ENCODE measurements at places on chromosomes 12 and 14. TPM values are rescaled to one million over a fixed set of nuclear protein-coding genes. Genes with fewer than 3 reads are reported as not detected.

- DNase-seq, result no peak
- H3K4me3 ChIP-seq, result no peak overlapping the region
- H3K4me1 ChIP-seq, result no peaks in the 10 kb centered on the region
- no peak overlapping the region for H3K27ac ChIP-seq
- H3K27me3 ChIP-seq, result peaks cover 7% of the 10 kb centered on the region
These were observed 236.0 kb downstream of the ETNK1 start for GRCh38 chr12:22860926-22861325.

GARIN6 gene
- not detected for total RNA-seq

OR4M1 gene
- total RNA-seq, result not detected

GRCh38 chr14:67998834-67999233 lies 179.3 kb downstream of the RAD51B start:
- H3K36me3 ChIP-seq, result peaks cover 2% of the 10 kb centered on the region
- no peak overlapping the region for H3K4me3 ChIP-seq
- H3K4me1 ChIP-seq, result no peaks in the 10 kb centered on the region
- no peaks in the 10 kb centered on the region for H3K27me3 ChIP-seq
- H3K27ac ChIP-seq, result no peak overlapping the region

PTPRO gene
- 0.17 TPM for total RNA-seq

- no peak for DNase-seq
- no peaks in the 10 kb centered on the region for H3K27me3 ChIP-seq
- H3K4me3 ChIP-seq, result no peak overlapping the region
- no peak overlapping the region for H3K27ac ChIP-seq
These were observed 115.4 kb downstream of the KIF21A start for GRCh38 chr12:39327510-39327909.

SIX4 gene
- total RNA-seq, result not detected

EXOC5 gene
- total RNA-seq, result 68.1 TPM

DNA sequence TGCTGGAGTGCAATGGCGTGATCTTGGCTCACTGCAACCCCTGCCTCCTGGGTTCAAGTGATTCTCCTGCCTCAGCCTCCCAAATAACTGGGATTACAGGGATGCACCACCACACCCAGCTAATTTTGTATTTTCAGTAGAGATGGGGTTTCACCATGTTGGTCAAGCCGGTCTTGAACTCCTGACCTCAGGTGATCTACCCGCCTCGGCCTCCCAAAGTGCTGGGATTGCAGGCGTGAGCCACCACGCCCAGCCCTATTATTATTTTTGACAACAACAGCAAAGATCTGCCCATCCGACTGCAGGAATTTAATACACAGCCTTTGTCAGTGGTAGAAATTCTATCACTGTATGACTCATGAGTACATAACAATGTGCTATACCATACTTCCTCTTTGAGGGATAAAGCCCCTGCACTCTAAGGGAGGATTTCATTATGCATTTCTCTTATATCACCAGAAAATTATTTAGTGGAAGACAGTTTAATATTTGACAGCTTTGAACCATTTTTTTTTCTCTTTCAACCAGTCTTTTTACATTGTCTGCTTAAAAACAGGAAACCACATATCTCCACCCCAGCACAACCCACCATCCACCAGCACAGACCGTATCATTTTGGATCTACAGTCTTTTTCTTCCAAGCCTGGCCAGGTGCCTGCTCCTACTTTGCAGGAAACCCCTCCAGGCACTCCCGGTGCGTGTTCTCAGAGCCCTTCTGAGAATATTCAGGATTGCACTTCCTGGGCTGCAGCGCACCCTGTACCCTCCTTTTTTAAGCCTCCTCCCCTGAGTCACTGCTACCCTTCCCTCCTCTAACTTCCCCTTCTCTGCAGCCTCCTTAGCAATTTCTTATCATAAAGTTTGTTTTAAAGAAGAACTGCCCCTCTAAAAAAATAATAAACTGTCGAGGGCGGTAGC lies 594 bp downstream of the ARHGDIB start:
- peak overlapping the region; percentile 100 for H3K27ac ChIP-seq
- peak; percentile 39 for DNase-seq
- H3K36me3 ChIP-seq, result peaks cover 35% of the 10 kb centered on the region
- H3K4me1 ChIP-seq, result peaks cover 43% of the 10 kb centered on the region
- H3K4me3 ChIP-seq, result peak overlapping the region; percentile 98
- H3K27me3 ChIP-seq, result no peaks in the 10 kb centered on the region

- DNase-seq, result no peak
- H3K4me1 ChIP-seq, result no peaks in the 10 kb centered on the region
- no peak overlapping the region for H3K4me3 ChIP-seq
- H3K27me3 ChIP-seq, result peaks cover 5% of the 10 kb centered on the region
These were observed 107.0 kb upstream of the PRICKLE1 start for GRCh38 chr12:42696406-42697149.

DNA sequence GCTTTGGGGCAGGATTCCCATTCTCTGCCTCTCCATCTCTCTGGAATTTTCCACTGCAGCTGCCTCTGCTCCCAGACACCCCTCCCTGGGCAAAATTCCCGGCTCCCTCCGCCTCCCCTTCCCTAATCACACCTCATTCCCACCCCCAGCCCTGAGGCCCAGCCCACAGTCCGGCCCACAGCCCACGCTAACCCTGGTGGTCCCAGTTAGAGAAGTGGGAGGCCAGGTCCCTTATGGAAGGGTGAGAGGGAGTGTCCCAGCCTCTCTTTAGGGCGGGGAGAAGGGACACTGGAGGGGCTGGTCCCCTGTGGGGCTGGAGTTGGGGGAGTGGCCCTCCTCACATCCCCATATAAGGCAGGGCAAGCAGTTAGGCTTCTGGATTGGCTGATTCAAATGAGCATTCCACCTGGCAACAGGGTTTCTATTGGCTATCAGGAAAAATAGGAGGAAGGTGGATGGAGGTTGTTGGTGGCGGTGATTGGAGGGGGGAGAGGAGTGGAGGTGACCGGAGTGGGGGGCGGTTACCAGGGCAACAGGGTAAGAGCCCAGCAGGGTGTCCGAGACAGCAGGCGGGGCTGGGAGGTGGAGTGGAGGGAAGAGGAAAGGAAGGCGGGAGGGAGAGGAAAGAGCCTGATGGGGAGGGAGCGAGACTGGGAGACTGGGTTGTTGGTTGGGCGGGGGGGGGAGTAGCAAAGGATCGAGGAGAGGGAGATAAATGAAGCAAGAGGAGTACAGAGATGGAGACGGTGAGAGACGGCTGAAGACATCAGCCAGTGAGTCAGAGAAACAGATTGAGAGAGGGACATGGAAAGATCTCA lies 1.9 kb upstream of the PTMS start:
- no peak overlapping the region for H3K27ac ChIP-seq
- H3K4me3 ChIP-seq, result no peak overlapping the region
- H3K27me3 ChIP-seq, result peaks cover 34% of the 10 kb centered on the region
- peak; percentile 48 for DNase-seq
- H3K4me1 ChIP-seq, result peaks cover 25% of the 10 kb centered on the region
- no peaks in the 10 kb centered on the region for H3K36me3 ChIP-seq

LMNTD1 gene
- total RNA-seq, result not detected

- H3K4me1 ChIP-seq, result peaks cover 54% of the 10 kb centered on the region
- H3K36me3 ChIP-seq, result peaks cover 61% of the 10 kb centered on the region
- peak; percentile 31 for DNase-seq
- no peaks in the 10 kb centered on the region for H3K27me3 ChIP-seq
- no peak overlapping the region for H3K4me3 ChIP-seq
- peak overlapping the region; percentile 82 for H3K27ac ChIP-seq
These were observed 88.8 kb downstream of the ATF7IP start for GRCh38 chr12:14454098-14454907.

ARHGEF25 gene
- 1.5 TPM for total RNA-seq

DNA sequence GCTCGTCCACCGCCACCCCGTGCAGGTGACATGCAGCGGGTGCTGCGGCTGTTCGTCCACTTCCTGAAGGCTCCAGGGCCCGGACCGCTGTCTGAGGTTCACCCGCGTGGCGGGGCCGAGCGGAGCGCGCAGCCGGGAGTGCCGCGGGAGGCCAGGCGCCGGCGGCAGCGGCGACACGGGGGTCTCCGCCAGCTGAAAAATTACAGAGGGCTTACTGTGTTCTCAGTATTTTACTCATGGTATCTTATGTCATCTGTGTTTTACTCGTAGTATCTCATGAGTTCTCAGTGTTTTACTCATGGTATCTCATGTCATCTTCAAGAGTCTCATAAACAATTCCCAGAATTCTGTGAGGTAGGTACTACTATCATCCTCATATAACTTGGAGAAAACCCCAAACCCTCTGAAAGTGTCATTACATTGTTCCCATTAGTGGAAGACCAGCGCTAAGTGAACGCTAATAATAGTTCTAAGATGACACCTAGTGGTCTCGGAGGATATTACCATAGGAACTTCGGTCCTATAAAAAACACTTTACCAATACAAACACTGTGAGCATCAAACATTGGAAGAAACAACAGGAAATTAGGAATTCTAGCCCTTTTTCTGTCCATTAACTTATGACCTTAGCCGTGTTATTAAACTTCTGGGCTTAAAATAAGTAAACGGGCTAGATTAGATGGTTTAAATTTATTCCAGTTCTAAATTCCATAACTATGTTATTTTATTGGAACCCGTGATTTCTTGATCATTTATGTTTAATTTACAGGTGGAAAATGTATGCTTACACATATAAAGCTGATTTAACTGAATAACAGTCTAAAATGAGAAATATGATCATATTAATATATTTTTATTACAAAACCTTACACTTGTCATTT lies 32.4 kb downstream of the AK7 start:
- H3K4me3 ChIP-seq, result peak overlapping the region; percentile 64
- H3K27ac ChIP-seq, result no peak overlapping the region
- DNase-seq, result peak; percentile 33
- no peaks in the 10 kb centered on the region for H3K36me3 ChIP-seq

DNA sequence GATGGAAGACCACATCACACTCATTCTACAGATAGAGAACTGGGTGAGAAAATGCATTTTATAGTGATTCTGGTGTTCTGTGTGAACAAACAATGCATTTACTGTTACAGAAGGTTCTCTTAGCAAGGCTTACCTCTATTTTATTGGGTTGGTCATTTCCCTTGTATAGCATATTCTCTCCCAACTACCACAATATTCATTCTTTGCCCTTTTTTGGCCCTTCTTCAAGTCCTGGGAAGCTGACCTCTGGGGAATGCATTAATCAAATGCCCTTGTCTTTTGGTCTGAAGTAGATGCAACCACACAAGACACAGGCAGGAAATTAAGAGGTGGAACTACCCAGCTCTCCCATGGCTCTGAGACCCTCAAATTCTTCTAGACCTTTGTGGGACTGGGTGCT lies 19.5 kb downstream of the DCN start:
- no peaks in the 10 kb centered on the region for H3K4me1 ChIP-seq
- H3K27ac ChIP-seq, result no peak overlapping the region
- peaks cover 3% of the 10 kb centered on the region for H3K27me3 ChIP-seq
- H3K4me3 ChIP-seq, result no peak overlapping the region
- no peak for DNase-seq
- no peaks in the 10 kb centered on the region for H3K36me3 ChIP-seq

- no peaks in the 10 kb centered on the region for H3K4me1 ChIP-seq
- H3K27ac ChIP-seq, result no peak overlapping the region
- H3K27me3 ChIP-seq, result peaks cover 1% of the 10 kb centered on the region
- H3K4me3 ChIP-seq, result no peak overlapping the region
- no peak for DNase-seq
These were observed 157.0 kb downstream of the ASCL1 start for GRCh38 chr12:103114296-103115055.

DNA sequence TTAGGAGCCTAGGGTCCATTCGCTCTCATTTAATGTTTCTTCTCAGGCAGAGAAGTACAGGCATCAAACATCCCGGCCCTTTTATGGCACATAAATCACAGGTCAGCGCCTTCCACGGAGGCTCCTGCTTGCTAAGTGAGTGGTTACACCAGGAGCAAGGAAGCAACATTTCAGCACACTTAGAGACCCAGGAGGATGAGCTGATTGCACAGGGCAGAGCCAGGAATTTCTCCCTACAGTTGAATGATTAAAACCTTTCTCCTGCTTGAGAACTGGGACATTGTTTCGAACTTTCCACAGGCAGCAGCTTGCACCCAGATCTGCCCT lies 233.4 kb downstream of the SPTSSA start:
- H3K4me3 ChIP-seq, result no peak overlapping the region
- no peak for DNase-seq
- peaks cover 3% of the 10 kb centered on the region for H3K4me1 ChIP-seq
- H3K27me3 ChIP-seq, result peaks cover 4% of the 10 kb centered on the region
- no peaks in the 10 kb centered on the region for H3K36me3 ChIP-seq

DNA sequence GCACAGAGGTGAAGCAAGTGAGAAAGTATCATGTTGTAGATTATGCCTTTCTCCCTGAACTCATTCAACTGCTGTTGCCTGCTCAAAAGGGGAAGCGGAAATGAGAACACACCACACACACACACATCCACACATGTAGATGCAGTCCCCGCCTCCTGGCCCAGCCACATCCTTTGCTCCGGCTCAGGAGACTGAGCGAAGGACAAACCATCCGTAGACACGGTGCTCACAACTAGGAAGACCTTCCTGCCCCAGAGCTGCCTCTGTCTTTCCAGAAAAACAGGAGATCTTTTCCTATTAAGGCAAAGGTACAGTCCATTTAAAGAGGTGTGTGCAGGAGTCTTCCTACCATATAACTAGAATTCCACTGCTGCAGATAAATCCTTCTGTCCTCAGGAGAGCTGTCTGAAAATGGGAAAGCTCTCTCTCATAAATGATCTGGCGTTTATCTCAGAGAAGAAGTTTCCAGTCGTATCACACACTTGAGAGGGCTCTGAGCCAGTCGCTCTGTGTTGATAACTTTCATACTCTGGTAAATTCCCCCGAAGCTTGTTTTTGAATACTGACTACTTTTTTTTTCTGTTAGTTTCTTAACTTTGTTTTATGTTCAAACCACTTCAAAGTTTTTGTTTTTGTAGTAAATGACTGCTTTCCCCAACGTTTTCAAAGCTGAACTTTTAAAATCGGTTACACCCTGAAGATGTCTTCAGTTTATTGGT lies at the start of gene TESPA1:
Gene TESPA1, minus strand, starts transcription at position 105 of the 719 bp plus-strand sequence. CDS start 10,200 bp downstream, outside the sequence.
- DNase-seq, result peak; percentile 94
- peaks cover 23% of the 10 kb centered on the region for H3K36me3 ChIP-seq
- H3K4me1 ChIP-seq, result peaks cover 56% of the 10 kb centered on the region
- H3K27me3 ChIP-seq, result no peaks in the 10 kb centered on the region
- H3K4me3 ChIP-seq, result peak within 1 kb of the TSS; percentile 75

VPS33A gene
- 17.2 TPM for total RNA-seq

DNA sequence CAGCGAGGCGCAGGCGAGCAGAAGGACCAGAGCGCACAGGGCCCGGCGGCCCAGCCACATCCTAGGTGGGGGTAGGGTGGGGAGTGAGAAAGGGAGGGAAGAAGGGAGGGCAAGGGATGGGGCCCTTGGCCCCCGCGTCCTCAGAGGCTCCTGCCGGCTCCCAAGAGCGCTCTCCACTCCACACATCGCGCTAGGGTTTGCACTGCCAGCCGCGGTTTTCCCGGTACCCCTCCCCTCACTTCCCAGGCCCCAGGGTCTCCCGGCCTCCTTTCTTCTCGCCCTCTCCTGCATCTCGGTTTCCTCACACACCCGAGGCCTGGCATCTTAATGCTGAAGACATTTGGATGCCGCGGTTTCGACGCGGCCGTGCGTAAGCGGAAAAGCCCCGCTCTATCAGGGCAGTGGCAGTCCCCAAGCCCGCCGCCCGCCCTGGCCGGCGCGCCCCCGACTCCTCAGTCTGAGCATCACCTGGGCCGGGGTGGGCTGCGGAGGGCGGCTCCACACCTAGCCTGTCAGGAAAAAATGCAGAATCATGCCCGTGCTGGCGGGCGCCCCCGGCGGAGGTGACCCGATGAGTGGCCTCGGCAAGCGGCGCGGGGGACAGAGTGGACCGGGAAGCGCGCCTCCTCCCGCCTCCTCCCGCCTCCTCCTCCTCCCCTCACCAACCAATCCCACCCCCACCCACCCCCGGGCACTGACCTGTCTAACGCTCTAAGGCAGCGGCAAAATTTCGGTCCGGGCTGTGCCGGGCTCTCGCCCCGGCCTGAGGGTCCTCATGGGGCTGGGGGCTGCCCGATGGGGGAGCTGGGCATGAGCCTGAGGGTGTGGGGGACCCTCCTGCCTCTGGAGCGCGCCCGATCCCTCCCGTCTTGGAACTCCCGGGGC lies 686 bp downstream of the B4GALNT1 start:
- H3K27me3 ChIP-seq, result peaks cover 54% of the 10 kb centered on the region
- peaks cover 8% of the 10 kb centered on the region for H3K4me1 ChIP-seq
- H3K27ac ChIP-seq, result no peak overlapping the region
- peak overlapping the region; percentile 73 for H3K4me3 ChIP-seq
- DNase-seq, result peak; percentile 41
- no peaks in the 10 kb centered on the region for H3K36me3 ChIP-seq

All from activated naive CD4-positive, alpha-beta T cell treated with anti-CD3 and anti-CD28 coated beads for 36 hours (primary cell).